ENCODE measurements at places on chromosomes 13 and 19.

DNA sequence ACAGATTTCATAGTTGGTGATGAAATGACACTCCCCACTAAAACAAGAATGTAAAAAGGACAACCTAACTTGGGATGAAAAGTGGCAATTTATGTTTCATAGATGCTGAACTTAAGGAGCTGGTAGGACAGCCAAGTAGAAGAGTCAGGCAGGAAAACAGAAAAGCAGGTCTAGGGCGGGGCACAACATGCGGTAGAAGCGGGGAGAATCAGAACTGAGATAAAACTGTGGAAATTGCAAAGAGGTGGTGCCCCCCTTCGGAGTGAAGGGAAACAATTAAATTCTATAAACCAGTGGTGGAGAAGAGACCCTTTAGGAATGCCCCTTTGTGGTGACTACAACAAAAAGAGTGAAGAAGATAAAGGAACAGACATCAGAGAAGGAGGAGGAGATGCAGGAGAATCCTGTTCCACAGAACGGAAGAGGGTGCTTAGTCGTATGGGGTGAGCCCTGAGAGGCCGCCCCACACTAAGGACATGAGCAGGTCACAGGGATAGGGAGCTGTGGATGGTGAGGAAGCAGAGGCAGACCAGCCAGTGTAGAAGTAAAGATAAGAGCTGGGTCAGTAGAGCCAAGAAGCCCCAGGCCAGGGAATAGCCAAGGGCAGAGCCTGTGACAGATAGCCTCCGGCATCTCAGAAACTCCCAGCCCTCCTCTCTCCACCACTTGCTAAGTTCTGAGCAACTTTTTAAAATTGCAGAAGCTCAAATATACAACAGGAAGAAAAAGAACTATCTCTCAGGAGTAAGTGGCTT lies 100.3 kb upstream of the DOCK9 start:
- no peak for DNase-seq

DNA sequence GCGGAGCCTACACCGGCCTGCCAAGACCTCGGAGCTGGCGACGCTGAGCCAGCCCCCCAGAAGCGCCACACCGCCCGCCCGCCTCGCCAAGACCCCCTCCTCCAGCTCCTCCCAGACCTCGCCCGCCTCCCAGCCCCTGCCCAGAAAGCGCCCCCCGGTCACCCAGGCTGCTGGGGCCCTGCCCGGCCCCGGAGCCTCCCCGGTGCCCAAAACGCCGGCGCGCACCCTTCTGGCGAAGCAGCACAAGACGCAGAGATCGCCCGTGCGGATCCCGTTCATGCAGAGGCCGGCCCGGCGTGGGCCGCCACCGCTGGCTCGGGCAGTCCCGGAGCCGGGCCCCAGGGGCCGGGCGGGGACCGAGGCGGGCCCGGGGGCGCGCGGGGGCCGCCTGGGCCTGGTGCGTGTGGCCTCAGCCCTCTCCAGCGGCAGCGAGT lies 10.2 kb downstream of the C19orf25 start:
- DNase-seq, result no peak

DNA sequence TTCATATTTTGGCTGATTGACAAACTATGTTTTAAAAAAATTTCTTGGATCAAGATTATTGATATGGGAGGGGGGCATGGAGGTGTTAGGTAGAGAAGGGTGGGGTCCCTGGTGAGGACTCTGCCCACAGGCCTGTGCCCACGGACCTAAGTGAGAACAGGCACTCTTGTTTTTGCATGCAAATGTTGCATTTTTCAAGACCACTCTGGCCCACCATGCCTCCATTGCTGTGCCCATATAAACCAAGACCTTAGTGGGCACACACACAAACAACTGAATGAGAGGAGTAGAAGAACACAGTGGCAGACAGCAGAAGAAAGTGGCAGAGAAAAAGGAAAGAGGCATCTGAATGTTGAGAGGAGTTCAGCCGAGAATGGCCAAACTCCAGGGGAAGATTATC lies 69.6 kb upstream of the ZNF98 start:
- DNase-seq, result no peak

DNA sequence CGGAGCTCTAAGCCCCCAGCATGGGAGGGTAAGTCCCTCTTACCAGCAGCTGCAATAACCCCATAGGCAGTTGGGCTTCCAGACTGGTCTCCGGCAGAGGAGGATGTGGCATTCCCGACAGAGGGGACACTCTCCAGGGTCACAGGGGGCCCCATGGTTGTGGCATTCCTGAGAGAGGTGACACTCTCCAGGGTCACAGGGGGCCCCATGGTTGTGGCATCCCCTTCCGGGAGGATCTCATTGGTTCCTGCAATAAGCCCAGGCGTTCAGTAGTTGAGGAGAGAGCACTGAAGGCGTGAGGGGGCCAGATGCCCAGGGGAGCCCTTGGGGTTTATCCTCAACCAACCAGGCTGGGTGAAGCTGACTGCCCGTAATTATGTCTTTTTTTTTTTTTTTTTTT lies 5.4 kb downstream of the CD320 start:
- no peak for DNase-seq

- no peak for DNase-seq
These were observed 84.6 kb upstream of the MTIF3 start for GRCh38 chr13:27534981-27535380.

DNA sequence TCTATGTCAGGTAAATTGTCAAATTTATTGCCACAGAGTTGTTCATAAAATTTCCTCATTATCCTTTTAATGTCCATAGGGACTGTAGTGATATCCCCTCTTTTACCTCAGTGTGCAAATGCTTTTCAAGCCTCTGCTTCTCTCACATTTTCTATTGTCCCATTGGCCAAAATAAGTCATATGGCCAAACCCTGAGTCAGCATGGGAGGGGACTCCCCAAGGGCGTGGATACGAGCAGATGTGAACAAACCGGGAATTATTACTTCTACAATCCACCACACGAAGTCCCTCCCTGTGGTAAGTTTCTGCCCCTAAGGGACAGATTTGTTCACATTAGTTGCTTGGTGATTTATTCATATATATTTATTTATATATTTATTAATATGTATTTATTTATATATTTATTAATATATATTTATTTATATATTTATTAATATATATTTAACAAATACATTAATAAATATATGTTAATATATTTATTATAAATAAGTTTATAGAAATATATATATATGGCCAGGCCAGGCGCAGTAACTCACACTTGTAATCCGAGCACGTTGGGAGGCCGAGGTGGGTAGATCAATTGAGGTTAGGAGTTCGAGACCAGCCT lies 20.1 kb upstream of the CAMSAP3 start:
- DNase-seq, result no peak

DNA sequence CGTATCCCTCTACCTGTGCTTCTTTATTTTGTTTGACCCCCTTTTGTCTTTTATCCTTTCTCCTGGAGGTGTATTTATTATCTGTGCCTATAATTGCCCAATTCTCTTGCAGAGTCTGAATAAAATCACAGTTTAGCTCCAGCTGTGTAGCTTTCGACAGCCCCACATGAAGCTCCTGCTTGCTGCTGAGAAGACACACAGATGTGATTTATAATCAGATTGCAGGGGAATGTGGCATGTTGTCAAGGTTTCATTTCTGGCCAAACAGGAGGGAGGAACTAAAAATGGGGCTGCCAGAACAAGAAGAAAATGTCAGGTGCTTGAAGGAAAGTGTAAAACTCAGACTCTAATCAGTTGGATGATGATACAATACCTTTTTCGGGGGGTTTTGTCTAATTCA lies 22.7 kb downstream of the CCNA1 start:
- no peak for DNase-seq

DNA sequence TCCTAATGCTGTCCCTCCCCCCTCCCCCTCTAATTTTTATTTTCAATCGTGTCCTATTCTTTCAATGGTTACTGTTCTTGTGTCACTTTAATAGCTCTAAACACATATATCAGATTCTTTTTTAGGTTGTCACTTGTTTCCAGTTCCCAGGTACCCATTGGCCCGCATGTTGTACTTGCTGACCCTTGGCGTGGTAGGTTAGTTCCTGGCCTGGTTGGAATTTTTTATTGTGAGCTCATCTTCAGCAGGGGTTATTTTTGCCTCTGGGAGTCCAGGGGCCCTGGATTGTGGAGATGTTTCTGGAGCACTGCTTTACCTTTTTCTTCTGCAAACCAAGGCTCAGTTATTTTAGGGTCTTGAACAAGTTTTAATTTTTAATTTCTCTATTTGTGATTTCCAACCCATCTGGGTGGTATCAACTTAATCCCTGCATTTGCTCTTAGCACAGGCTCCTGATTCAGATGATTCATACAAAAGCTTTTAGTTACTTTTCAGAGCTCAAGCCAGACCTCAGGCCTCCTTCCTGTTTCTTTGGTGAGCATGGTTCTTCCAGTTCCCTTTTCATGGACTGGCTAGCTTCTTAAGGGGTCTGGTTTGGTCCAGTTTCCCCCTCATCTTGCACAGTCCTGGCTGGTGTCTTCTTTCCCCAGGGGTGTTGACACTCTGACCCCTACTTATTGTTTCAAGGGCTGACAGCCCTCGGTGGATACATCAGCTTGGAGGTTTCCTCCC lies 220.5 kb downstream of the TM9SF2 start:
- DNase-seq, result no peak

GRCh38 chr19:12159773-12160414 lies 3.0 kb upstream of the ZNF136 start:
- no peak for DNase-seq

DNA sequence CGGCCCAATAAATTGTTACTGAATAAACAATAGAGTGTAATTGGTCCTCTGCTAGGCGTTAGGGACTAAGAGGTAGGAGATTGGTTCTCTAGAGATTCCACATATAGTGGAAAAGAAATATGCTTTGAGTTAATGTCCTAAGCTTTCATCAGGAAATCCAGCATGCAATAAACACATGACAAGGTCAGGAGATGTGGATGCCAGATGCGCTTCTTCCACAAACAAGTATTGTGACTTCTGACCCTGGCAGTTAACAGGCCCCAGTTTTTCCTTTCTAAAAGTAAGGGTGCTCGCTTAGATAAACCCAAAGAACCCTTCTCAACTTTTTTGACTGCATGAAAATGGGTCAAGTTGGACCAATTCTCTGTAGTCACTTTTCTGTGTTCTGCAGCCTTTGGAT lies 146.5 kb upstream of the SOX21 start:
- DNase-seq, result no peak

All from DMS 273 treated with DMSO at 0.1 percent for 48 hours (cell line).